Renal cortex interstitium (tissue), 15 donors: ENCODE measurements at places on chromosomes 7 and 10.

DNA sequence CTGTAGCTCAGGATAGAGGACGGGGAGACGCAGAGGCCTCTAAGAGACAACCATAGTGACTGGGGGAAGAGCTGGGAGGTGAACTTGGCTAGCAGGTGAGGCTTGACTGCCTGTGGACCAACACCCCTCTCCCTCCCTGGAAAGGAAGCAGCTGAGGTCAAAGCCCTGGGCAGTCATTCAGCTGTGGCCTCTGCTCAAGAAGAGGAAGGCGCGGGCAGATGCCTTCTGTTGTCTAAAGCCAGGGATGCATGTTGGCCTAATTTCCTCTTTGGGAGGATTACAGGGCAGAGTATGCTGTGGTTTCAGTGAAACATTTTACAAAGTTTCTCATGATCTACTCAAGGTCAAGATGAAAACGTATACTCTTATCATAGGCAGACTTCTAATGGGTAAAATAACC, 327.1 kb downstream of the PRPF18 start:
- DNase-seq: no peak

DNA sequence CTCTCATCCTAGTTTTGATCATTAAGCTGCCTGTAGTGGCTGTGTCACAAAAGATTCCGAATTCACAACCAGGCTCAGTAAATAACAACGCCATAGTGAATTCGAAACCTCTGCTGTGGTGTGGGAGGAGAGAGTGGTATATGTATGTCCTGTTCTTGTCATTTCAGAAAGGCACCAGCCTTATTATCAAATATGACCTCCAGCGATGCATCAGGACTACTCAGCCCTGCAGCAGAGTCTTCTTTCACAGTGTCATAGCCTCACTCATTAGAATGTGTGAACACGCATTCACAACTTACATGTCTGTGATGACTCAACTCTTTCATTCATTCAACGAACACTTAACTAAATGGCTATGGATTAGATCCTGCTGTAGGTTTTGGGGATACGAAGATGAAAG, 15.3 kb downstream of the AOC1 start:
- no peak for DNase-seq

DNA sequence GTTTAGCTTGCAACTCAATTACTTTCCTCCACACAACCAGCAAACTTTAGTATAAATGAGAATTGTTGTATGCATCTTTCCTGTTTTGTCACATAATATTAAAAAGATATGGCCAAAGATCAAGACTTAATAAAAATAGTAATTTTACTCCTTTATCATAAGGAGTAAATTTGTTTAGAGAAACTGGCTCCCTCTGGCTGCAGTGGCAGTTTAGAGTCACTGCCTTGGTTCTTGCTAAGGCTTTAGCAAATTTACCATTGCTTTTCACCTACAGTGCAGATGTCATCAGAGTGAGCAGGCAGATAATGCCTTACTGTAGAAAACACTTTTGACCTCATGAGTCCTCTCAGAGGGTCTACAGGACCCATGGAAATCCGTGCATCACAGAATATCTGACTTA, 2.6 kb downstream of the PRPF18 start:
- DNase-seq: no peak

- no peak for DNase-seq
These were observed 129.9 kb upstream of the CDCA7L start for GRCh38 chr7:22075561-22075960.

DNA sequence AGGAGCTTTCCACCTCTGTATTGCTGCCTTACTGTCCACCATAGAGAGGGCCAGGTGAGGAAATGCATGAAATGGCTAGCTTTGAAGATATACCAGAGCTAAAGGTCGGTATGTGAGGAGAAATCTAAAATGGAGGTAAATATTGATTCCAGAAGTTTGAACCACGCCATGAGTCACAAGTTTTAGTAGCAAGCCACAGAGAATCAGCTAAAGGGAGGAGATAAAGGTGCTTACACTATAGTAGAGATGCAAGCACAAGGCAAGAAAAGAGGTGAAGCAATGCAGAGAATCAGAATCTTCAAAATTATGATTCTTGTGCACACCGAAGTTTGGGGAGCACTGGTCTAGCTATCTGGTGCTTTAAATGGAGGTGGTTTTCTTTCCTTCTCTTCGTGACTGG, 3.0 kb upstream of the GSAP start:
- no peak for DNase-seq

- DNase-seq: peak; percentile 27
These were observed 84.3 kb upstream of the PHF14 start for GRCh38 chr7:10889266-10889898.

- DNase-seq: no peak
These were observed 6.1 kb upstream of the UBE2H start for GRCh38 chr7:129958643-129959470.

GRCh38 chr7:144884896-144885295, 49.0 kb upstream of the TPK1 start:
- no peak for DNase-seq

- DNase-seq: no peak
These were observed 258.6 kb upstream of the TCERG1L start for GRCh38 chr10:131569851-131570715.

DNA sequence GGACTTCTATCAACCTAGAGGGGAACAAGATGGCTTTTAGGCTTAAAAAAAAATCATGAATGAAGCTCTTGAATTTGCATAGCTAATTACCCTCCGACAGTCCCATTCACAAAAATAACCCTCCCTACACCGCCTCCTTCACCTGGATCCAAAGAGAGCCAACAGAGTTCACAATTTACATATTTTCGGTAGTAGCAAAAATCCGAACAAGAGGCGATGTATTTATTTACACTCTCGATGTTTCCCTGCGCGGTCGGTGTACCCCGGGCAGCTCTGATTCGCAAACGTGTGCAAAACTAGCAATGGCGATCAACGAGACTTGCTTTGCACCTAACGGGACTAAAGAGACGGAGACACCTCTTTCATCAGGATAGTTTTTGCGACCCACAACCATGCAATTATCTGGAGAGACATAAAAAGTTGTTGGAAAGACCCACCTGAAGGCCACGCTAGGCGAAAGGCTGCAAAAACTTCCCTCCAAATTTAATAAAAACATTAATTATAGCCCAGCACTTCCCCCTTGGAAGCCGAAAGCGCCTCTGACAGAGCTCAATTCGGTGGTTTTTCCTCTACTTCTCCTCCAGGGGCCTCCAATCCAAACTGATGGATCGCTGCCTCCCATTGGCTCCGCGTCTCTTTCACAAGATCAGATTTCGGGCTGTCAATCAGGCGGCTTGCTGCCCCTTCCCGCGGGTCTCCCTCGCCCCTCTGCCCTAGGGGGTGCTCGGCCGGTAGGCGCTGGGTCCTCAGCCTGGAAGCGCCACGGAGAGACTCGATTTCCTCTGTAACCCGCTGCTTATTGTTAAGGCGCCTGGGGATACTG, at the start of gene ETV1:
ETV1 (minus strand) TSS at position 541 of the 823 bp plus-strand sequence. CDS start 614 bp downstream, outside the sequence.
- no peak for DNase-seq

GRCh38 chr10:77603534-77603927, 34.1 kb downstream of the KCNMA1 start:
- no peak for DNase-seq

- no peak for DNase-seq
These were observed 102.9 kb downstream of the FAM204A start for GRCh38 chr10:118239236-118239630.

DNA sequence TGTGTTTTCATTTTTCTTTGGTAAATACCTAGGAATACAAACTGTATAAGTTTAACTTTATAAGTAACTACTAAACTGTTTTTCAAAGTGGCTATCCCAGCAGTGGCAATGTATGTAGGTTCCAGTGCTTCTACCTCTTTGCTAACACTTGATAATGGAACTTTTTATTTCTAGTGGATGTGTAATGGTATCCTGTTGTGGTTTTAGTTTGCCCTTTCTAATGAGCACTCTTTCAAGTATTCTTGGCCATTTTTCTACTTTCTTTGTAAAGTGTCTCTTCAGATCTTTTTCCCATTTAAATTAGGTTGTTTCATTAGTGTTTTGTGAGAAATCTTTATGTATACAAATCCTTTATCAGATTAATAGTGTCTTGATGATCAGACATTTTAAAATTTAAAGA, 4.6 kb downstream of the KIF20B start:
- no peak for DNase-seq

GRCh38 chr7:37105762-37106161, 342.9 kb downstream of the ELMO1 start:
- no peak for DNase-seq

GRCh38 chr7:18467011-18467410, 28.5 kb upstream of the HDAC9 start:
- no peak for DNase-seq

DNA sequence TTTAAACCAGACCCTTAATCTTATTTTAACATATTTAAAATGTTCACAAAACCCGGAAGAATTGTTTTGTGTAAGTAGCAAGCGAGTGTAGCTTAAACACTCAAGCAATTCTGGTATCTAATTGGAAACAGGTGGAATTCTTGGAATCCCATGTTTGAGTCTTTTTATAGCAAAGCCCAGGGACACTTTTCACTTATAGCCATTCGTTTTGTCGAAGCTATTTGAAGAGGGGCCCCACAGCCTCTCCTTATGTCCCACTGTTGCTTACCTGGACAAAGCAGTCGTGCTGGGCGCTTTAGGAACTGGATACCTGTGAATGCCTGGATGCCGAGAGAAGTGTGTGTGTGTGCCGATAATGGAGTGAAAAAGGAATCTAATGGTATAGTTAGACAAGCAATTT, 3.3 kb downstream of the CUX1 start:
- no peak for DNase-seq

DNA sequence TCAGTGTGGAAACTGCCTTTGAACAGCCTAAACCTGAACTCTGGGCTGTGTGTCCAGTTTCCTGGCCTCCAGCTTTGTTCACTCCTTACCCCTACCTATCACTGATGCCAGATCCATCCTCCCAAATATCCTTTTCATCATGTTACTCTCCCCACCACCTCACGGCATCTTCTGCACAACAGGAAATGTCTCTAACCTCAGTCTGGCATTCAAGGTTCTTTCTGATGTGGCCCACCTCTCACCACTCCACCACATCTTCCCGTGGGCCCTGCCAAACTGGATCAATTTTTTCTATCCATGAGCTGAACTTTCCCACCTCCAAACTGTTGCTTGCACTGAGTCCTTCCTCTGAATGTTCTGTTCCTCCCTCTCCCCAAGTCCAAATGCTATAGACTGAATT, 35.8 kb upstream of the MAP3K8 start:
- no peak for DNase-seq

GRCh38 chr7:88357781-88358525, 51.3 kb upstream of the STEAP4 start:
- DNase-seq: no peak

DNA sequence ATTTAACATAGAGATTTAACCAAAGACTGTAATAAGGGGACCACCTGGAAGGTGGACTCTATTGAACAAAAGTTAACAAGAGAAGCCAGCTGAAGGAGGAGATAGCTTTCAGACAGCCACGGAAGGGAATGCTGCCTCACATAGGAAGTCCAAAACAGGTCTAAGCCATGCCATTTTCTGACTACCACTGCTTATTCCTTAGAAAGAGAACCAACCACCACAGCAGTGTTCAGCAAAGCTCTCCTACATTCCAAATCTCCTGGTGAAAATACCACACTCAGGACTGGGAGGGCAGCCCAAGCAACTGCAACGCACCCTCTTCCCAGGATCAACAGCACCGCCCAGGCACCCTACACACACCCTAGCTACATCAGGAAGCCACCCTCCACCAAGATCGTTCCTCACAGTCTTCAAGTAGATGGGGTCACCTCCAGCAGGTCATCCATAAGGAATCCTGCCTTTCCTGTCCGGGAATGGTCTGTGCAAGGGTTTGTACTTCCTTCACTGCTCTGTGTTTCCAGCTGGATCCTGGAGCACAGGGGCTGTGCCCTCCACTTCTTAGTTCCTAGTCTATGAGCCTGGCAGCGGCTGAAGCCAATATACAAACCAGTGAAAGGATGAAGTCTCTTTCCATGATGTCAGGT, 2.5 kb downstream of the KIAA1549 start:
- DNase-seq: no peak

DNA sequence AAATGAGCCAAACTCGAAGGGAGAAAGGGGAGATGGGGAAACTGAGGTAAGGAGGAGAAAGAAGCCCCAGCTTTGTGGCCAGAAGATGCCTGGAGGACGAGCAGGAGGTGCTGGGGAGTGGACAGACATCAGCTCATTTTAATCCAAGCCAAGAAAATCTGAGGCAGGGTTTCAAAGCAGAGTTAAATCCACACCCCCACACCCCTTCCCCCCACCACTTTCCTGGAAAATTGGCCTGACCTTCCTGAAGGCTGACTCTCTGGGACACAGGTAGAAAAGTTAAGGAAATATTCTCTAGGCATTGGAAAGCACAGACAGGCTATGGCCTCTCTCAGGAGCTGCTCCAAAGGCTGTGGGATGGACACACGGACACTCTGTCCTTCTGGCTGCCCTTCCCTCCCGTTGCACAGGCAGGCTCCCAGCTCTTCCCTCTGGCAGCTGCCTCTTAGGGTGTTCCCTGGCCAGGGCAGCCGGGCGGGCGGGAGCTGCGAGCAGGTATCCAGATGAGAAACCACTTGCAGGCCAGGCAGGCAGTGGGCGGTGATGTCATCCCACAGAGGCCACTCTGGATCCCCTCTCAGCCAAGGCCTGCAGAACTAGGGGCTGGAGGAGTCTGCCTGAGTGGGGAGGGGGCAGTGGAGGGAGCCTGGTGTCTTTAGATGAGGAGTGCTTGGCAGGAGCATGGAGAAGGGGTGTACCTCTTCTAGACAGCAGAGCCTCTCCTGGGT, 171.8 kb downstream of the NEURL1 start:
- DNase-seq: no peak

- no peak for DNase-seq
These were observed 7.0 kb upstream of the PCOLCE start for GRCh38 chr7:100595188-100595587.

- DNase-seq: no peak
These were observed 625 bp downstream of the GIMAP2 start for GRCh38 chr7:150686030-150686631.

GRCh38 chr7:4849390-4849789, 12.4 kb downstream of the PAPOLB start:
- no peak for DNase-seq

DNA sequence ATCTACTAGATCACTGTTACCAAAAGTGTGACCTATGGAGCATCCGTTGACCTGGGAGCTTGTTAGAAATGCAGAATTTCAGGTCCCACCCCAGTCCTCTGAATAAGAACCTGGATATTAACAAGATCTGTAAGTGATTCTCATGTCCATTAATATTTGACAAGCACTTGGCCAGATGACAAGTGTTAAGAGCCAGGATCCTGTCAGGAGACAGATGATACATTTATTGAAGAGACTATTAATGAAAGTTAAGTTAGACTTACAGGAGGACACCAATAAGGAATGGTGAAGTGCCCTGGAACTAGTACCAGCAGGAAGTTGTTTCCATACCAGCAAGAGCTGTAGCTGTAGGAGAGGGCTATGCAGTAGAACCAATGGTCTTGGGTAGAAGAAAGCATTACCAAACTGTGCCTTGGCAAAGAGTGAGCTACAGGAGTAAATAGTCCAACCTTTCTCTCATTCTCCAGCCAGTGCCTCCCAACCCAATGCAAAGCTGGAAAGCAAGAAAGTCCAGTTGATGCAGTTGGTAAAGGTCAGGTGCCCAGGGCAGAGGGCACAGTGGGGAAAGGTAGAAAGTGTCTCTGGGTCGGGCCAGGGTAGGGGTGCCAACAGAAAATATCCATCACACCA, 35.3 kb upstream of the ADD3 start:
- DNase-seq: no peak
